ENCODE measurements at places on chromosomes 6 and 20.

- H3K4me1 ChIP-seq = no peaks in the 10 kb centered on the region
- H3K27me3 ChIP-seq = no peaks in the 10 kb centered on the region
- no peaks in the 10 kb centered on the region for H3K36me3 ChIP-seq
- DNase-seq = no peak
- peak overlapping the region; percentile 88 for H3K4me3 ChIP-seq
These were observed 1.4 kb upstream of the MAN1A1 start for GRCh38 chr6:119350952-119351372.

- H3K36me3 ChIP-seq = no peaks in the 10 kb centered on the region
- no peak for DNase-seq
- no peak overlapping the region for H3K27ac ChIP-seq
- no peak overlapping the region for H3K4me3 ChIP-seq
- H3K27me3 ChIP-seq = no peaks in the 10 kb centered on the region
- H3K4me1 ChIP-seq = no peaks in the 10 kb centered on the region
These were observed 531.2 kb downstream of the TFAP2B start for GRCh38 chr6:51349857-51350256.

GRCh38 chr6:108492131-108492766, 68.5 kb upstream of the FOXO3 start:
- H3K27ac ChIP-seq = no peak overlapping the region
- no peaks in the 10 kb centered on the region for H3K36me3 ChIP-seq
- no peak for DNase-seq
- no peak overlapping the region for H3K4me3 ChIP-seq
- H3K4me1 ChIP-seq = no peaks in the 10 kb centered on the region
- H3K27me3 ChIP-seq = no peaks in the 10 kb centered on the region

DNA sequence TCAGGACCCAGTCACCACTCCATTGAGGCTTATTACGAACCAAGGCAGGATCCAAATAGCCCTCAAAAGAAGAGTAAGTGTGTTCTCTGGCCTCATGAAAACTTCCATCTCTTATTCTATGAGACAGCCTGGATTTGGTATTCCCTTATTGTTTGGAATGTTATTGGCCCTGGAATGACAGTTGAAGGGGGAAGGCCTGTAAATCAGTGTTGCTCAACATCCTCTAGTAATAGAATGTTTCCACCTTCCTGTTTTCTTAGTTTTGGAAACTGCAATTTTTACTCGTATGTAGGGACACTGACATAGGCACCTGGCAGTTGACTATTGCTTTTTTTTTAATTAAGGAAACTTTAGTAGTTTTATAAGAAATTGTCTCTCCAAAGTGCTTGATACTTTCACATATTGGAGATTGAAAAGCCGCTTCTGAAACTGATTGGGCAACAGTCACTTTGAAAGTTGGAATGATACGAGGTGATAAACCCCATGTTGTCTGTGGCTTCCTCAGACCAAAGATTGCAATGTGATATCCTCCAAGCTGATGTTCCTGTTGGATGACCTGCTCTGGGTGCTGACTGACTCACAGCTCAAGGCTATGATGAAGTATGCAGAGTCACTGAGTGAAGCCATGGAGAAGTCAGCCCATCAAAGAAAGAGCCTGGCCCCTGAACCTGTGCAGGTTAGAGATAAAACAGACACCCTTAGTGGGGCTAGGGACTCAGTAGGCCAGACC, 43.1 kb downstream of the BLTP3A start:
- H3K36me3 ChIP-seq = no peaks in the 10 kb centered on the region
- DNase-seq = no peak
- H3K4me1 ChIP-seq = no peaks in the 10 kb centered on the region
- no peaks in the 10 kb centered on the region for H3K27me3 ChIP-seq
- H3K4me3 ChIP-seq = no peak overlapping the region

DNA sequence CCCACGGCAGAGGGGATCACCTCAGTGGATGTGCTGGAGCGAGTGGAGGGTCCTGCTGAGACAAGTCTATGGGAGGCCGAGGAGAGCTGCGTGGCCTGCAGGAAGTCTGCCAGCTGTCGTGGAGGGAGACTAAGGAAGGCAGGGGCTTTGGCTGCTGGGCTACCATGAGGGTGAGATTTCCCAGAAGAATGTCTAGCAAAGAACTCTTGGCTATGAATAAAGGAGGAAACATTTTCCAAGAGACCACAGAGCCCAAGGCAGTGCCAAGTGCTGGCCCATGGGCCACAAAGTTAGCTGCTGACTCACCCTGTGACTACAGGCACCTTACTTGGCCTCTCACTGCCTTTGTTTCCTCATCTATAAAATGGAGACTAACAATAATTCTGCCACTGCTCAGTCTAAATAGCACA, 73.4 kb downstream of the PRDM1 start:
- no peak for DNase-seq
- no peaks in the 10 kb centered on the region for H3K27me3 ChIP-seq
- no peaks in the 10 kb centered on the region for H3K4me1 ChIP-seq
- no peaks in the 10 kb centered on the region for H3K36me3 ChIP-seq

GRCh38 chr6:152461556-152461955, 175.6 kb downstream of the SYNE1 start:
- no peak overlapping the region for H3K27ac ChIP-seq
- H3K4me1 ChIP-seq = no peaks in the 10 kb centered on the region
- H3K27me3 ChIP-seq = no peaks in the 10 kb centered on the region
- no peak overlapping the region for H3K4me3 ChIP-seq
- DNase-seq = no peak

DNA sequence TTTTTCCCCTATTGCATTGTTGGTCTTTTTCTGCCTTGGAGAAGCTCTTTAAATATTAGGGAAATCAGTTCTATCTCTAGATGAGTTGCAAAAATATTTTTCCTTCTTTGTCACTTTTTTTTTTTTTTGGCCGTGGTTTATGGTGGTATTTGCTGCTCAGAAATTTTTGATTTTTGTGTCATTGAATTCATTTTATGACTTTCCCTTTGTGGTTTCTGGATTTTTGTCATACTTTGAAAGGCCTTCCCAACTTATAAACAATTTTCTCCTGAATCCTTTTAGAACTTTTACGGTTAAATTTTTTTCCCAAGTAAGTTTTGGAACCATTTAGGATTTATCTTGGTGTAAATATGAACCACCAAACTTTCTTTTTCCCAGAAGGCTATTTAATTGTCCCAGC, 145.6 kb downstream of the GJA10 start:
- H3K27me3 ChIP-seq = no peaks in the 10 kb centered on the region
- no peak overlapping the region for H3K27ac ChIP-seq
- H3K36me3 ChIP-seq = no peaks in the 10 kb centered on the region
- no peaks in the 10 kb centered on the region for H3K4me1 ChIP-seq
- DNase-seq = no peak

GRCh38 chr6:33241968-33242367, 29.7 kb downstream of the VPS52 start:
- no peak for DNase-seq
- no peaks in the 10 kb centered on the region for H3K36me3 ChIP-seq
- no peak overlapping the region for H3K27ac ChIP-seq
- no peaks in the 10 kb centered on the region for H3K4me1 ChIP-seq
- no peak overlapping the region for H3K4me3 ChIP-seq
- H3K27me3 ChIP-seq = no peaks in the 10 kb centered on the region

DNA sequence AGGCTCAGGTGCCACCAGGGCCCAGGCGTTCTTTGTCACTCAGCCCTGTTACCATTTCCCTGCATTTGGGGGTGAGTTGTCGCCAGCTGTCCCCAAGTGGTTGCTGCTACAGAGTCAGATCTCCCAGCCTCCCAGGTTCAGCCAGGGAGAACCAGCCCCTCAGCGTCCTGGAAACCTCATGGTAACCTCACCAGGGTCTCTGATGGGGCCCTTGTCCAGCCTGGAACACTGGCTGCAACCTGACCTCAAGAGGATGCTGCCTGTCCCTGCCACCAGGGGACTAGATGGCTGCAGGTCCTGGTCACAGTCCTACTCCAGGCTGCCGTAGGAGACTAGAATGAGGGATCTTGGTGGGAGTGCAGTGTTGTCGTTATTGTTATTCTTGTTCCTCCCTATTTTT, 228.3 kb upstream of the PDE10A start:
- no peak overlapping the region for H3K27ac ChIP-seq
- H3K36me3 ChIP-seq = no peaks in the 10 kb centered on the region
- H3K27me3 ChIP-seq = no peaks in the 10 kb centered on the region
- H3K4me1 ChIP-seq = no peaks in the 10 kb centered on the region

- no peaks in the 10 kb centered on the region for H3K27me3 ChIP-seq
- no peak for DNase-seq
- no peak overlapping the region for H3K4me3 ChIP-seq
- no peak overlapping the region for H3K27ac ChIP-seq
- H3K36me3 ChIP-seq = no peaks in the 10 kb centered on the region
These were observed 29.0 kb downstream of the COL19A1 start for GRCh38 chr6:69895396-69895795.

GRCh38 chr20:23163562-23163961, 77.4 kb upstream of the CD93 start:
- no peak overlapping the region for H3K27ac ChIP-seq
- H3K4me3 ChIP-seq = no peak overlapping the region
- H3K36me3 ChIP-seq = no peaks in the 10 kb centered on the region
- H3K4me1 ChIP-seq = no peaks in the 10 kb centered on the region
- no peaks in the 10 kb centered on the region for H3K27me3 ChIP-seq

DNA sequence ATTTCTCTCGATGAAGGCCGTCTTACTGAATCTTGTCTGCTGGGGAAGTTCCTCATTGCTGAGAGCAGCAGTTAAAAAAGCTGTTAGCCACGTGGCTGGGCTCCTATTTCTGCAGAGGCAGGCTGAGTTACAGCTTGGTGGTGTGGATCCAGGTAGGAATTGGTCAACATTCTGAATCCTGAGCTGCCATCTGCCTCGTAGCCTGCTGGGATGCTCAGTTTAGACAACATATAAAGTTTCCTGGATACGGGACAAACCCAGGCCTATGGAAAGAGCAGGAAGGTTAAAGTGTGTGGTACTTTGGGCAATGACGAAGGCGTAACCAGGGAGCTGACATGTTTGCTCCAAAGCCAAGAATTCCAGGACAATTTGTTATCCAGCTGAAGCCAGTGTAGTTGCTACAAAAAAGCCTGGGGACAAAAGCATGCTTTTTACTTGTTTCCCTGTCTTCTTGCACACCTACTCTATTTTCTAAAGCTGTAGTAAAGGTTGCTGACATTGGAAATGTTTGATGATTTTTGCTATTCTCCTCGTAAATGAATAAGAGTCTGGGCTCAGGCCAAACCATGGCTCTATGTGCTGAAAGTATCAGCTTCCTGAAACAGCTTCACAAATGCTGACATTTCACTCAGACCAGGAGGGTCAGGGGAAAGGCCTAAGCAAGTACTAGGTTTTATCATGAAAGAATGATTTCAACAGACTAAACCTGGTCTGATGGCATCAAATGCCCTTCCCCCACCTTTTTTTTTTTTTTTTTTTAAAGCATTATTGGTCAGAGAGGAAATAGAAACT, 12.4 kb upstream of the MYLK2 start:
- H3K27me3 ChIP-seq = no peaks in the 10 kb centered on the region
- no peaks in the 10 kb centered on the region for H3K36me3 ChIP-seq
- H3K4me1 ChIP-seq = no peaks in the 10 kb centered on the region
- H3K27ac ChIP-seq = no peak overlapping the region
- no peak overlapping the region for H3K4me3 ChIP-seq

- no peak overlapping the region for H3K27ac ChIP-seq
- no peaks in the 10 kb centered on the region for H3K4me1 ChIP-seq
These were observed 184.7 kb downstream of the CDKAL1 start for GRCh38 chr6:20718705-20719653.

GRCh38 chr6:159984268-159984786, 15.4 kb downstream of the IGF2R start:
- H3K4me3 ChIP-seq = no peak overlapping the region
- peaks cover 20% of the 10 kb centered on the region for H3K4me1 ChIP-seq
- no peak for DNase-seq

- no peak overlapping the region for H3K27ac ChIP-seq
- H3K4me3 ChIP-seq = no peak overlapping the region
- no peaks in the 10 kb centered on the region for H3K27me3 ChIP-seq
- H3K36me3 ChIP-seq = no peaks in the 10 kb centered on the region
- H3K4me1 ChIP-seq = no peaks in the 10 kb centered on the region
These were observed 43.6 kb upstream of the PHACTR3 start for GRCh38 chr20:59560588-59561227.

DNA sequence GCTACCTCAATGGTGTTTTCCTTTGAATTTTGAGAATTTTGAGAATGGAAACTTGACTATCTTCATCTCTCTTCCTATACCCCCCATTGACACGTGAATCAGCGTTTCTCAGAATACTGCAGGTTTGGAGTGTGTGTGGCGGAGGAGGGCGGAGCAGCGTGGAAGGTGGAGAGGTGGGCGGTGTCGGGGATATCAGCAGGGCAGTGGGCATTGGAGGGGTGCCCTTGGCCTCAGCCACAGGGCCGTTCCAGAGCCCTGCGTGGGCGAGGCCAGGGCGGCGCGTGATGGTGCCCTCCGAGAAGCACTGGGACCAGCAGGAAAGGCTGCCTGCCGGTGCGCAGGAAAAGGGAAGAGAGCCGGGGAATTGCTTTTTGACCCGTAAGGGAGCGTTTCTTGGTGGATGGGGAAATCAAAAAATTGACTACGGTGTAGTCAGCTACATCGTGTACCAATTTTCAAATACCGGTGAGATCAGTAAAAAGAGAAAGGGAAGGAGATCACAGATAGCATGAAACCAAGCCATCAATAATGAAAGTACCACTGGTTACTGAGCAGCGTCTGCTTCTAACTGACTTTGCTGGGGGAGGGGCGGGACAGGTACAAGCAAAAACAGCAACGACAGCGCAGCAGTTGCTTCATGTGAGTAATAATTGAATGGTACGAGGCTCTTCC, 82.7 kb upstream of the DUSP22 start:
- H3K36me3 ChIP-seq = no peaks in the 10 kb centered on the region
- H3K4me1 ChIP-seq = no peaks in the 10 kb centered on the region
- DNase-seq = no peak
- no peak overlapping the region for H3K27ac ChIP-seq
- no peaks in the 10 kb centered on the region for H3K27me3 ChIP-seq

GRCh38 chr20:13744352-13744751, 40.4 kb downstream of the ESF1 start:
- H3K4me1 ChIP-seq = no peaks in the 10 kb centered on the region
- H3K27ac ChIP-seq = no peak overlapping the region
- no peaks in the 10 kb centered on the region for H3K36me3 ChIP-seq
- no peak for DNase-seq

DNA sequence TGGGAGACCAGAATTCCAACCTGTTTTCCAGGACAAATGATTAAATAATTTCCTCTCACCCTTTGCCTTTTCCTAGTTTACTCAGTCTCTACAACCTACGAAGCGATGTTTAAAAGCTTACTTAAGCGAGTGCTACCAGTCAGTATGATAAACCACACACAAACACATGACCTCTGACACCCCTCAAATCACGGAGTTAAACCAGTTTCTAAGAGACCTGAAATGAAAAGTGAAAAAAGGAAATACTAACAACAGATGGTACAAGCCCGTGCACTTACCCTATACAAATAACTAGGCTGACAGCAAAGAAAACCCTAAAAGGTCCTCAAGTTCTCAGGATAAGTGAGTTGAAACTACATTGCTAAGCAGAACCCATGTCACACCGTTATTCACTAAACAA, 7.7 kb downstream of the TNFRSF21 start:
- no peaks in the 10 kb centered on the region for H3K4me1 ChIP-seq
- no peaks in the 10 kb centered on the region for H3K27me3 ChIP-seq
- H3K36me3 ChIP-seq = no peaks in the 10 kb centered on the region
- no peak overlapping the region for H3K4me3 ChIP-seq
- H3K27ac ChIP-seq = no peak overlapping the region

GRCh38 chr20:58260006-58260405, 31.6 kb upstream of the ANKRD60 start:
- H3K36me3 ChIP-seq = no peaks in the 10 kb centered on the region
- no peak for DNase-seq
- H3K4me3 ChIP-seq = no peak overlapping the region
- no peaks in the 10 kb centered on the region for H3K4me1 ChIP-seq
- H3K27ac ChIP-seq = no peak overlapping the region
- no peaks in the 10 kb centered on the region for H3K27me3 ChIP-seq
